ENCODE measurements at places on chromosomes 3 and 15. TPM values are rescaled to one million over a fixed set of nuclear protein-coding genes. Genes with fewer than 3 reads are reported as not detected.

Gene USP50
- 0.20 TPM for total RNA-seq

Gene MRPL46
- total RNA-seq = 17.5 TPM

GRCh38 chr3:108505811-108506210 is 4.6 kb downstream of the MYH15 start:
- DNase-seq = no peak

DNA sequence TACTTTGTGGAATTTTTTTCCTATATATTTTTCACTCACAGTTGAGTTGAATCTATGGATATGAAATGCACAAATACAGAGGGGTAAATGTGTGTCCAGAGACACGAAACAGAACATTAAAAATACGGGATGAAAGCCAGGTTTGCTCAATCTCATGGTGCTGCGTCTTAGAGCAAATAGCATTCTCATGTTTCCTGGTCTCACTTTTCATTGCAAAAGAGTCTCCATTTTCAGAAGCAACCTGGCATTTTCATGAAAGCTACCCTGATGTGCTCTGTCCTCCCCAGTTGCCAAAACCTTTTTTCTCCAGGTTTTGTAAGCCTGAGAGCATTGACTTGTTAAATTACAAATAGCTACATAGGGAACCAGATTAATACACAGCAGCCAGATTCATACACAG is 49.5 kb upstream of the MBNL1 start:
- no peak for DNase-seq

GRCh38 chr3:138461246-138461645 is 26.8 kb downstream of the ESYT3 start:
- DNase-seq = no peak

DNA sequence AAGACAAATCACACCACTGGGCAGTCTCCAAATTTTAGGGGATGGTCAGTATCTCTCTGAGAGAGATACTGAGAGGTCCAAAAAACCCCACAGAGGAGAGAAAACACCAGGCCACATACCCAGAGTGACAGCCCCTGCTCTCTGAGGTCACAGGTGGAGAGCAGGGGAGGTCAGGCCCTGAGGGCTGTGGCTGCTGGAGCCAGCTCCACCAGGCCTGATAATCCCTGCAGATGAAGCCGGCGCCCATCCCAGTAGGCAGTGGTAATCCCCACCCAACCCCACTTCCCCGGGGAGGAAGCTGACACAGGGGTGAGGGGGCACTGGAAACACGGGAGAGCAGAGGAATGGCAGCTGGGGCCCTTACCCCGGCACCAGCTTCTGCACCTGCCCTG is 31.2 kb upstream of the SRP14 start:
- no peak for DNase-seq

GRCh38 chr15:51425517-51426040 is 84.1 kb downstream of the GLDN start:
- no peak for DNase-seq
